H9 (cell line): ENCODE measurements at places on chromosomes 16 and 17. TPM values are rescaled to one million over a fixed set of nuclear protein-coding genes. Genes with fewer than 3 reads are reported as not detected.

Gene ADAD2
- 0.99 and 1.0 TPM in 2 replicates for total RNA-seq

Gene CYGB
- total RNA-seq, result 2.4 and 2.8 TPM in 2 replicates

Gene TNFRSF13B
- 0.11 and 0.28 TPM in 2 replicates for total RNA-seq

- no peak for DNase-seq
- H3K36me3 ChIP-seq, result no peaks in the 10 kb centered on the region
- no peak overlapping the region for H3K4me3 ChIP-seq
- no peaks in the 10 kb centered on the region for H3K4me1 ChIP-seq
- no peak overlapping the region for H3K27ac ChIP-seq
Measured at GRCh38 chr17:72270273-72270924, 149.6 kb downstream of the SOX9 start.

- H3K27me3 ChIP-seq, result peaks cover 12% of the 10 kb centered on the region; the same call in 1 of the 2 replicates
- H3K4me3 ChIP-seq, result peak overlapping the region; percentile 83
- H3K4me1 ChIP-seq, result peaks cover 2% of the 10 kb centered on the region; the same call in 1 of the 2 replicates
- peak; percentile 43 for DNase-seq
- no peak overlapping the region for H3K27ac ChIP-seq
Measured at GRCh38 chr17:28372203-28372944, 880 bp downstream of the SARM1 start.

GRCh38 chr16:49883076-49884014 lies 27.4 kb upstream of the ZNF423 start:
- no peaks in the 10 kb centered on the region for H3K36me3 ChIP-seq
- H3K4me3 ChIP-seq, result no peak overlapping the region
- no peaks in the 10 kb centered on the region for H3K27me3 ChIP-seq
- no peak for DNase-seq
- H3K27ac ChIP-seq, result no peak overlapping the region

- no peak overlapping the region for H3K4me3 ChIP-seq
- no peak overlapping the region for H3K27ac ChIP-seq
- no peak for DNase-seq
Measured at GRCh38 chr17:1423456-1424135, 23.6 kb upstream of the YWHAE start.

DNA sequence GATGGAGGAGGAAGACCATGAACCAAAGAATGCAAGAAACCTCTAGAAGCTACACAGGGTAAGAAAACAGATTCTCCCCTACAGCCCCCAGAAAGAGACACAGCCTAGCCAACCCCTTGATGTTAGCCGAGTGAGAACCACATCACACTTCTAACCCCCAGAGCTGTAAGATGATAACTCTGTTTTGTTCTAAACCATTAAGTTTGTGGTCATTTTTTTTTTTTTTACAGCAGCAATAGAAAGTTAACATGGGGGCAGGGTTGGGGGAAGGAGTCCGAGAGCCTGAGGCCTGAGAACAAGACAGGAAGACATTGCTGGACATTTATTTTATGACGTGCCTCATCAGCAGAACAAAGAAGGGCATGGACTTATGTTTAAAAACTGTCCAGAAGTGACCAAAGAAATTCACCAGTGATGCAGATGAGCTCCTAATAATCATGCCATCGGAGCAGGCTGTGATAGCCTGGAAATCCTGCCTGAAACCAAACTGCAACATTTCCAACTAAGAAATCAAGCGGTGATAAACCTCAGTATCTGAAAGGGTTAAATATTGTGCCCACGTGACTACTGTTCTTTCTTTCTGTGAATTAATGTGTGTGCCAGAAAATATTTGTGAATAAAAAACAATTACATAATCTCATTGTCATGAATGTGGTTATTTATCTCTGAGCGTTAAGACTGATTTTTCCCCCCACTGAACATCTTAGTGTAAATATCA lies 1.1 kb downstream of the ABCA9 start:
- no peaks in the 10 kb centered on the region for H3K27me3 ChIP-seq
- no peaks in the 10 kb centered on the region for H3K36me3 ChIP-seq
- no peak overlapping the region for H3K4me3 ChIP-seq
- no peaks in the 10 kb centered on the region for H3K4me1 ChIP-seq

GRCh38 chr17:45351831-45352230 lies 35.0 kb upstream of the MAP3K14 start:
- no peaks in the 10 kb centered on the region; the same call in 1 of the 2 replicates for H3K4me1 ChIP-seq
- no peak for DNase-seq
- H3K4me3 ChIP-seq, result no peak overlapping the region
- H3K36me3 ChIP-seq, result no peaks in the 10 kb centered on the region
- H3K27ac ChIP-seq, result no peak overlapping the region
- H3K27me3 ChIP-seq, result no peaks in the 10 kb centered on the region
